ENCODE measurements at places on chromosomes 7 and 10.
A peak's percentile ranks its signal among the peaks of the same experiment; 100 is the strongest.

- no peak for DNase-seq
Measured at GRCh38 chr7:157113607-157114006, 25.1 kb upstream of the UBE3C start.

DNA sequence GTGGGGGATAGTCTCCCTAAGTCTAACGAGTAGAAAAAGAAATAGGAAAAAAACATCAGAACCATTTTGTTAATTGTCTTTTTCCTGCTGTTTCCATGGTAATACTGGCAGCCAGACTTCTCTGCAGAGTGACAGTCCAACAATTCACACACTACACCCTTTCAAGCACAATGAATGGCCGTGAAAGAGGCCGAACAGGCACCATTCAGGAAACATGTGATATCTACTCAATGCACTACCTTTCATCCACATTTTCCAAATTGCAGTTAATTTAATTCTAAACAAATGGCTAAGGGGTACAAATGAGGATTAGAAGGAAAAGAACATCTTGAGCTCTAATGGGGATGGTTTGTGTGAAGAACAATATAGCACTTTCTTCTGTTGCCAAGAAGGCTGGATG, 358.5 kb upstream of the ANKRD30A start:
- DNase-seq = no peak

DNA sequence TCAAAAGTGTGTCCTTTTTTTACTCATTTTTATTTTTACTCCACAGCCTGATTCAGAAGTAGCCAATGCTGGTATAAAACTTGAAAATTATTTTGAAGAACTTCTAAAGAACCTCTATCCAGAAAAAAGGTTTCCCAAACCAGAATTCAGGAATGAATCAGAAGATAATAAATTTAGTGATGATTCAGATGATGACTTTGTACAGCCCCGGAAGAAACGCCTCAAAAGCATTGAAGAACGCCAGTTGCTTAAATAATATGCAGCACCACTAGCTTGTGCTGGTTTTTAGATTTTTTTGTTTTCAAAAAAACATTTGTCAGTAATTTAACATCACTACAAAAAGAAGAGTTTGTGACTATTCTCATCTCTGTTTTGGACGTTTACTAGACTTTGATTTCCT, 116.5 kb downstream of the SVOPL start:
- no peak for DNase-seq

DNA sequence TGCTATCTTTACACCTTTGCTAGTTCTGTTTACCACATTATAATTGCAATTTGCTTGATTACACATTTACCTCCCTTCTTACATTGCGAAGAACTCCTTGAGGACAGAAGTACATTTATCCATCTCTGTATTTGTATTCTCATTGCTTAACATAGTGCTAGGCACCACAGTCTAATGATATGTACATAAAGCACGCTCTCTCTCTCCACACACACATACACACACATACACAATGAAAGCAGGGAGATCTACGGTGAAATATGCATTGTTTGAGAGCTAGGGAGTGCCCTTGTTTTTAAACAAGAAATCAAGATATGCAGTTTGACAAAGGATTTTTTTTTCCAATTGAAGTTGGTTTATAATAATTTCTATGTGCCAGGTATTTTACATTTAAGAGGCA, 148.7 kb downstream of the BMPER start:
- no peak for DNase-seq

- no peak for DNase-seq
Measured at GRCh38 chr7:96674565-96674964, 35.1 kb downstream of the SEM1 start.

DNA sequence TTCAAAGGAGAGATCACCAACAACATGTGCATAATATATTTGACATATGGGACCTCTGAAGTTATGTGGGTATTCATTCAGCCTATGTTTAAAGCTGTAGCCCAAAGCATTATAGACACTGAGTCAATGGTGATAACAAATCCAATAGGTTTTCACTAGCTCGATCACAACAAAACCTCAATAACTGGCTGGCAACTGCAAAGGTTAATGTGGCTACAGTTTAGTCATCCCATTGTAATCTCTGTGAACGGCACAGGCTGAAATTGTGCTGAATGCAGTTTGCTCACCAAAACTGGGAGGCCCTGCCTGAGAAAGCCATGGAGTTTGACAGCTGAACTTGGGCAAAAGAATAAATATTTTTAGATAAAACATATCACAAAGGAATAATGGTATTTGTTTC, 152.4 kb upstream of the ADO start:
- DNase-seq = no peak

DNA sequence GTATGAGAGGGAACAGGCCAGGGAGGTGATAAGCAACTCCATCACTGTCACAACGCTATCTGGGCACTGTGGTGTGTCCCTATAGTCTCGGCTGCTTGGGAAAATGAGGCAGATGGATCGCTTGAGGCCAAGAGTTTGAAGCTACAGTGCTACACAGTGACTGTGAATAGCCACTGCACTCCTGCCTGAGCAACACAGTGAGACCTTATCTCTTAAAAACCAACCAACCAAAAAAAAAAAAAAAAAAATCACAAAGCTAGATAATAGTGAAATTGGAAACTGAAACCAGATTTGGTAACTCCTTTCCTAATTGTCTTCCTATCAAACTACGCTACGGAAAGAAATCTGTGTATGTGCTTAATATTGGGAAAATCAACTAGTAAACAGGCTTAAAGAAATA, 14.1 kb downstream of the MICU1 start:
- no peak for DNase-seq

GRCh38 chr7:113639221-113639620, 279.6 kb downstream of the PPP1R3A start:
- DNase-seq = no peak

DNA sequence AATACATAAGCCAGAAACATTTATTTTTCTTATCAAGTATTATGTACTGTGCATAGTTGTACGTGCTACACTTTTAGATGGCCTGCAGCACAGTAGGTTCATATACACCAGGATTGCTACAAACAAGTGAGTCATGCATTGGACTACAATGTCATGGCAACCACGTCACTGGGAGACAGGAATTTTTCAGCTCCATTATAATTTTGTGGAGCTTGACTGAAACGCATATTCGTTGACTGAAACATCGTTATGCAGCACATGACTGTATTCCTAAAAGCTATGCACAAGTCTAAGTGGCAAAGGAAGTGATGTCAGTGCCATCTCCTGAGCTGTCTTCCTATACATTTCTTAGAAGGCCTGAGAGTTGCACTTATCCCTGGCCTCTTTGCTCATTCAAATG, 871.8 kb downstream of the IPMK start:
- DNase-seq = peak; percentile 36

DNA sequence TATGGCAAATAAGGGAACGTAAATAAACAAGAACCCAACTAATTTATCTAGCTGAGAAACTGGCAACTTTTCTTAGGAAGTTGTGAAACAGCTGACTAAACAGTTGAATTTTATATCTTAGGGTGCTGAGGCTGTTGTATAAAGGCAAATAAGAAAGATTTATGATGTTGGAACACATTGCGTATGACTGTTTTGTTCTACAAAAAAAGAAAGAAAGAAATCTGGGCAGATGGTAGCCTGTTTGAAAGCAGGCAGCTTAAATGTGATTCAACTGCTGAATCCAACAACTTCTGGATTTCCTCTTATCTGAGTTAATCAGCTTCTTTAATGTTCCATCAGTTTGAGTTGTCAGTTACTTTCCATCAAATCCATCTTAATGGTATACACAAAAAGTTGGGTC, 214.5 kb downstream of the SNX13 start:
- DNase-seq = no peak

DNA sequence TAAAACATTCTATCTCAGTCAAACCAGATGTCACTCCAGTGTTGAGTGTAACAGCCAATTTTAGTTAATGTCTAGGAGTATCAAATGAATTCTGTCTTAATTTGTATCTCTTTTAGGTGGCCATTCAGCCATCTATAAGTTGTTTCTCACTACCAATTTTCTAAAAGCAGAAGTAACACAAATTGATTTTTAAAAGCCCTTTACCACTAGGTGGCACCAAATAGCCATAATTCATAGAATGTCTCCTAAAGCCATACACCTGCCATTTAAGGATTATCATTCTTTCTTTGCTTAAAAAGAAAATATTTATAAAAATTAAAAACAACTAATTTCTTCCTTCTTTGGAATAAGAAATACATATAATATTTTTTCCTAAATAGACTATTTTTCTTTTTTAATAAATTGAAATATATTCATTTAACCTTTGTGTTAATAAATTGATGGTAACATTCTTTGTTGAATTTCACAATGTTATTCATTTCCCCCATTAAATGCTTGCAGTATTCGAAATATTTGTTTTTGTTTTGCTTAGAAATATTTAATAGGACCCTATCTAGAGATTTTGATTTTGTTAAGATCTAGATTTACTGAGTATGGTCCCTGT, 107.8 kb upstream of the PPP1R3A start:
- peak; percentile 77 for DNase-seq

GRCh38 chr10:127356360-127356759, 160.0 kb upstream of the INSYN2A start:
- no peak for DNase-seq

- DNase-seq = no peak
Measured at GRCh38 chr7:43195256-43195655, 82.8 kb downstream of the HECW1 start.

- no peak for DNase-seq
Measured at GRCh38 chr7:31186202-31186601, 134.1 kb downstream of the ADCYAP1R1 start.

DNA sequence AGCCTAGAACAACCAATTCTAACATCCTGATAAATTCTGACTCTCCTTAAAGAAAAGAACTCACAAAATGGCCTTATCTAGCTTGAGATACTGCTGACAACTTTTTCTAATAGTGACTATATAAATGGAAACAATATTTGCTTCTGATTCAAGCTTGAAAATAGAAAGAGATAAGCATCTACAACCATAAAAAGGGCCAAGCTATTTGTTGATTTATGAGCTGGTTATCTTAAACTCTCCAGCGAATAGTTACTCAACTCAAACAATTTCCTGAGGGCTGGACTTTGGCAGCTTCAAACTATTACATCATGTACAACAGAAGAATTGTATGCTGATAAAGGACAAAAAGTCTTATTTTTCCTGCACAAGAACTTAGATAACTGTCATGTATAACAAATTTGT, 4.6 kb downstream of the USP54 start:
- peak; percentile 49 for DNase-seq

DNA sequence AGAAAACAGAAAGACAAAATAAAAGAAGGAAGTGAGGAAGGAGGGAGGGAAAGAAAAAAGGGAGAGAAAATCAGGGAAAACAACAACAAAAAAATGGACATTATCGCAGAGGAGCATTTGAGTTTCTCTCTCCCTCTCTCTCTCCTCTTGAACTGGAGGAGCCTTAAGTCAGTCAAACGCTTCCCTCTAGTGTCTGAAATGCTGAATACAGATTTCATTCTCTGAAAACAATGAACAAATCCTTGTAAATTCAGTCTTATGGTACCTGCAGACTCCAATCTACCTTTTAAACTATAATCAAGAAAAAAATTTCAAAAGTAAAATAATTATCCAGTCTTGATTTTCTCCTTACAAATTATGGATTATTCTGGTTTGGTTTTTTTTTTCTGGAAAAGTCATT, 89.2 kb upstream of the PFKP start:
- DNase-seq = peak; percentile 50

- DNase-seq = no peak
Measured at GRCh38 chr10:70698211-70698610, 25.9 kb downstream of the ADAMTS14 start.

- no peak for DNase-seq
Measured at GRCh38 chr7:22338411-22338810, 18.5 kb downstream of the RAPGEF5 start.

DNA sequence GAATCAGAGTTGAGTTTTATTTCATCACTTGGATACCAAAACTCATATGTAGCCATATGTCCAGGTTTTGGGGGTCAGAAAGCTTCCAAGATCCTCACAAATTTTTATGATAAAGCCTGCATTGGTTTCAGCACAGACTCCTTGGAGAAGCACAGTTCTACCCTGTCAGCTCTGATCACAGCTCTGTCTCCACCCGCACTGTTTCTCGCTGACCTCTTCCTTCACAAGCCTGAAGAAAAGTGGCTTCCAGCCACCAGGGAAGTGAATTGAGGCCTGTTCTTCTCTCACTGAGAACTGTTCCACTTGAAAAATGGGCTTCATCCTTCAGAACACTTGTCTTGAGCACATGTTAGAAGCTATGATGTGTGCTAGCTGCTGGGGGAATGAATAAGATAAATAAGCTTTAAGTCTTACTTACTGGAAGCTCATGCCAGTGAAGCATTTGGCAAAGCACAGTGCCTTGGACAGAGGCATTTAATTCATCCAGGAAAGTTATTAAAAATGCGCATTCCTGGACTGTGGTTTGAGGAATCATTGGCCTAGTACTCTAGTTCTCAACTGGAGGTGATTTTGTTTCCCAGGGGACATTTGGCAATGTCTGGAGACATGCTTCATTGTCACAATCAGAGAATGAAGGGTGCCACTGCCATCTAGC, 133.6 kb downstream of the BMPER start:
- no peak for DNase-seq

DNA sequence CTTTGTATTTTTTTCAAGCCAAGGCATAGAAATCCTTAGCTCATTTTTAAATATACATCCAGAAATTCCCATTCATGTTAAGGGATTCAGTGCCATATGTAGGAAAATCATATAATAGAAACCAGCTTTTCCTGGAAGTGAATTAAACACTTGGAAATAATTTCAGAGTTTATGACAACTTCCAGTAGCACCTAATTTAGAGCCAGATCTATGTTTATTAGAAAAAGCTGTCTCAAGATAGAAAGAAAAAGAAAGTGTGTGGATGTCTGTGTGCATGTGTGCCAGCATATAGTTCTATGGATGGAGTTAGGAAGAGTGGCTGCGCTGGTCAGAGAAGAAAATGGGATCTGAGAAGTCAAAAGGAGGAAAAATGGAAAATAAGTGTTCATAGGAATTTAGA, 225.7 kb downstream of the DGKB start:
- no peak for DNase-seq

DNA sequence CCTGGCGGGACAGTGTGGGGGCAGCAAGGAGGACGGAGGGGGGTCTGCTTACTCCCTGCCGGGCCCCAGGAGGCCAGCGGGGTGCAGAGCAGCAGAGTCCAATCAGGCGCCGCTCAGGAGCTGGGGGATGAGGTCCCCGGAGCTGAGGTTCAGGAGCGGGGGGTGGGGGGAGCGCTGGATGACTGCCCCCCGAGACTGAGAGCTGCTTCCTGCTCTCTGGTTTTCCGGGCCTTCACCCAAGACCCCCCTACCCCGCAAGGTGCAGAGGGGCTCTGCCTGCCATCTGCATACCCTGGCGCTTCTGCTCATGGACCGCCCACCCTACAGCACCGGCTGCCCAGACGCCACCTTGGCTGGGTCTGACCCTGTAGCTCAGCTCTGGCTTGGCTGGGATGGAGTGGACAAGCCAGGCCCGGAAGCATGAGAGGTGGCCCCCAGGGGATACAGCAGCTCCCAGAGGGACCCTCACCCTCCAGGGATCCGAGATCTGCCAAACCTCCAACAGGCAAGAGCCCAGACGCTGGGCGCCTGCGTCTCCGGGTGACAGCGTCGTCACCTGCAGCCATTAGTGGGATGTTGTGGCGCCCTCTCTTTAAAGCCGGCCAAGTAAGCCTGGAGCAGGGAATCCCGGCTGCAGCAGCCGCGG, 930 bp downstream of the KNDC1 start:
- no peak for DNase-seq

- no peak for DNase-seq
Measured at GRCh38 chr10:6601246-6601805, 21.2 kb upstream of the PRKCQ start.

Data from MCF 10A (cell line).